ENCODE measurements at places on chromosomes 7 and 10.

DNA sequence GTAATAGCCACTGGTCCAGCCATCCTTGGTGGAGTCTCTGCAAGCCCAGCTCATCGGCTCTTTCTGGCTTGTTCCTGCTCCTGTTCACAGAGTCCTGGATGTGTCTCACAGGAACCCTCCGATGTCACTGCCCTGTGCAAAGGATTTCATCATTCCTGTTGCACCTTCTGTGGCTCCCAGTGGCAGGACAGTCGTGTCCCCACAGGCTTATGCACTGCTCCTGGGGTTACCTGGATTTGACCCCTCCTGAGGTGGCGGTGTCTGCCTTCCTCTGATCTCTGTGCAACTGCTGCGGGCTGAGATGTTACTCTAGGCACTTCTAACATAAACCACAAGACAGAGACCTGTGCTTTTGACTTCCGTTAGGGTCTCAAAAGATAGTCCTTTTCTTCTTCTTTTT is 30.6 kb downstream of the APBB1IP start:
- no peak for DNase-seq

DNA sequence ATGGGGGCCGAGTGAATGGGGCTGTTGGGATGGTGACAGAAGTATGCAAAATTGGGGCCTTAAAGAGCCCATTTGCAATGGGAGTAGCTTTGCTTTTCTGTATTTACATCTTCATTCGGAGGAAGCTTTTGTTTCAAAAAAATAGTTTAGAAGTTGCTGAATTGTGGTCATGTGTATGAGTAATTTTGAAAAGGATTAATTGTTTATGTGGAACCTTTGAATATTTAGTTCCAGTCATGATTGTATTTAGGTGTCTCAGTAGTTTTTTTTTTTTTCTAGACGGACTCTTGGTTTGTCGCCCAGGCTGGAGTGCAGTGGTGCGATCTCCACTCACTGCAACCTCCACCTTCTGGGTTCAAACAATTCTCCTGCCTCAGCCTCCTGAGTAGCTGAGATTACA is 37.2 kb downstream of the RBM33 start:
- no peak for DNase-seq

GRCh38 chr7:50330696-50331095 is 26.2 kb downstream of the IKZF1 start:
- no peak for DNase-seq

- DNase-seq = no peak
Measured at GRCh38 chr10:48446785-48447184, 140.3 kb downstream of the MAPK8 start.

DNA sequence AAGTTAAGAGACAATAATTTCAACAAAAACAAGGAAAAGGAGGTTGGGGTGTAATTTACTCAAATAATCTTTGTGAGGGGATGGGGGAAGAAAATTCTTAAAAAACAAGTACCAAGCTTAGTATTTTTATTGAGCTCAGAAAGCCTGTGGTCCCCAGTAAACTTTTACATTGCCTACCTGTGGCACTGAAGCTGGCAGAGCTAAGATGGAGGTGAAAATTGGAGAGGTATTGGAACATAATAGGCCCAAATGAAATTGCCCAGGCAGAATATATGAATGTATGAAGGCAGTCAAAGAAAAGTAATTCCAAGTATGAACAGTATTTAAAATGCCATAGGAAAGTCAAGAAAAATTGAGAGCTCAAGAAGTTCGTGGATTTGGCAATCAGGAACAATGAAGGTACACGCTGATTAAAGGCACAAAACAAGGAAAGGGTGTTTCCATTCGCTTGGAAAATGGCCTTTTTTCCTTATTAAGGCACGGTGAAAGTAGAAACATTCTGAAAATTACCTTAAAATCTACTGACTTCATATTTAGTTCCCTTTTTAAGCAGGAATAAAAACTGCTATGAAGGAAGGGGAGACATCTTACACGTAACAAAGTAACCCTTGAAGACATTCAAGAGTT is 3.4 kb upstream of the KMT2E start:
- no peak for DNase-seq

DNA sequence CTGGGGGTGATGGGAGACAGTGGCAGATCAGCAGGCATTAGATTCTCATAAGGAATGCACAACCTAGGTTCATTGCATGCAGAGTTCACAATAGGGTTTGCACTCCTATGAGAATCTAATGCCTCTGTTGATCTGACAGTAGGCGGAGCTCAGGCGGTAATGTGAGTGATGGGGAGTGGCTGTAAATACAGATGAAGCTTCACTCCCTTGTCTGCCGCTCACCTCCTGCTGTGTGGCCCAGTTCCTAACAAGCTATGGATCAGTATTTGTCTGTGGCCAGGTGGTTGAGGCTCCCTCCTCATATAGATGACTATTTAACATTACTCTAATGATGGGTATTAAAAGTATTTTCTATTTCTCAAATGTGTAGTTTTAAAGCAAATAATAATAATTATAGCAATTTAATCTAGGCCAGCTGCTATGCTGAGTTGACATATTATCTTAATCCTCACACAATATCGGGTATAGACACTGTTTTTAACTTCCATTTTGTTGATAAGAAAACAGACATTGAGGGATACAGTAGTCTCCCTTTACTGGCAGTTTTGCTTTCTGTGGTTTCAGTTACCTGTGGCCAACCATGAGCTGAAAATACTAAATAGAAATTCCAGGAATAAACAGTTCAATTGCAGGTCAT is 39.9 kb downstream of the KIF20B start:
- no peak for DNase-seq

DNA sequence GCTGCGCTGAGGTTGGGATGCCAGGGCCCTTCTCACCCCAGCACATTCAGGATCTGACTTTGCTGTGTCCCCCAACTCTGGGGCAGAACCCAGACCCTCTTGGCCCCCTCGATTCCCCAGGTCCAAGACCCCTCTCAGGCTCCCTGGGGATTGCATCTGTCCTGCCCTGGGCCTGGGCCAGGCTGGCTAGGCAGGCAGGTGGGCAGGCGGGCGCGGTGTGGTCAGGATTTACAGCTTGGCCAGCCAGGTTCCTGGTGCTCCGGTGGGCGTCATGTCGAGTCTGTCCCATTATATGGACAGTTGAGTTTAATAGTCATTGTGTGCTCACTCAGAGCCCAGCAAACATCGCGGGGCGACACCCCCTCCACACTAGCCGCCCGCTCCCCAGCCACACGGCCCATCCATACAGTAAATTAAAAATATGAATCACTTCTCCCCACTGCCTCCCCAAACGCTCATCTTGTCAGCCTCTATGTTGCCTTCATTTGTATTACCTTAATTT is 23.5 kb downstream of the POLL start:
- DNase-seq = no peak

DNA sequence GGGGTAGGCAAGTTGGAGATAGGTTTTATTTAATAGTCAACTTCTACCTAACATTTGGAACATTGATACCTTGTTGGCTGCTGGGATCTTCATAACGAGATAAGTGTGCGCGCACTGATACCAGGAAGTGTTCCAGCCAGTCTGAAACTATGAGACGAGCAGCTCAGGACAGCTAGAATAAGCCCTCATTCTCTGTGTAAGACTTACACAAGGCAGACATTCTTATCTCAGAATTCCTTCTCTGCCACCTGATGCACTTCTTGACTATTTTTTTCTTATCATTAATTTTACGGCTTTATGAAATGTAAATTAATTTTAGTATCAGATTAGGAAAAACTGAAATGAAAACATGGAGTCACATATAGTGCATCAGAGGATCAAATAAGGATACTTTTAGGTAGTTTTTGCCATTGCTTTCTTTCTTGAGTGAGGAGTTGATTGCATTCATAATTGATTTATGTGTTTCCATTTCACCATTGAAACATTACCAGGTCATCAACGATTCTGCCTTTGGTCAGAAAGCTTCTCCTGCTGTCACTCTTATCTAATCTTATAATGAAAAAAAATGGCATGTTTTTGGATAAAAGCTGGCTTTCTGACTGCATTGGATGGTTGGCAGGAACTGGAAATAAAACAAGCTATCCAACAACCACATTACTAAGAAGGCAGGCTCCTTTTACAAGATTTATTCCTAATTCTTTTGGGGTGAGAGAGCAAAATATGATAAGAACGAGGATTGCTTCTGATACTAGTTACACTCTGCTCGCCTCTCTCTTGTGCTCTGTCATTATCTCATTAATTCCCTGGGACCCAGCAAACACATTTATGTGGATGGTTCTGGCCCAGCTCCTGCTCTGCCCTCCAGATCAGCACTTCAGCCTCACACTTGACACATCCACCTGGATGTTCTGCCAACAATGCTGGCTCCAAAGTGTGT is 40.4 kb upstream of the ABCB5 start:
- DNase-seq = no peak

- DNase-seq = no peak
Measured at GRCh38 chr7:143519411-143520131, 41.9 kb downstream of the TAS2R41 start.

DNA sequence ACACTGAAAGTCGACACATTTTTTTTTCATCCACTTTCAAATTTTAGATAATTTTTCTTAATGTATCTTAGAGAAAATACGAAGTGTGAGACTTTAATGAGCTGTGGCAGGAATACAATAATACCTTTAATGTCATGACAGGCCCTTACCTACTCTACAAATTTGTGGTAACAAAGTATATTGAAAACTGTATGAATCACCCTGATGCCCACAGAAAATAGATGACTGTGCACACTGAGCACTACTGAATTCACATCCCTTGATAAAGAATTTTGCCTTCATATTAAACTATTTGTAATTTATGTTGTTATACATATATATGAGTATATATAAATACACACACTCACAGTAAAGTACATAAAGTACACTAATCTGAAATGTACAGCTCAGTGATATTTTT is 51.7 kb downstream of the AKR1D1 start:
- no peak for DNase-seq

- no peak for DNase-seq
Measured at GRCh38 chr10:50322077-50322476, 70.8 kb upstream of the ASAH2 start.

DNA sequence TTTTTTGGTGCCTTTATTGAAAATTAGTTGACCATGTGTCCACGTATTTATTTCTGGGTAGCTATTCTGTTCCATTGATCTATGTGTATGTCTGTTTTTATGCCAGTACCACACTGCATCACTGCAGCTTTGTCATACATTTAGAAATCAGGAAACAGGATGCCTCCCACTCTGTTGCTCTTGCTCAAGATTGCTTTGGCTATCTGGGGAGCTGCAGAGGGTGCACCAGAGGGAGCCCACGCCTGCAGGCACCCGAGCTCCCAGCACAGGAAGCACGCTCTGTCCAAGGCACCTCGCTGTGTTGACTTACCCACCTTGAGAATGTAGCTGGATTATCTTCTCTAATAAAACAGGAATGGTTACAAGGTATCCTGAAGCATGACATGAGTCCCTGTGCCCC is 301.7 kb downstream of the TCERG1L start:
- DNase-seq = no peak

DNA sequence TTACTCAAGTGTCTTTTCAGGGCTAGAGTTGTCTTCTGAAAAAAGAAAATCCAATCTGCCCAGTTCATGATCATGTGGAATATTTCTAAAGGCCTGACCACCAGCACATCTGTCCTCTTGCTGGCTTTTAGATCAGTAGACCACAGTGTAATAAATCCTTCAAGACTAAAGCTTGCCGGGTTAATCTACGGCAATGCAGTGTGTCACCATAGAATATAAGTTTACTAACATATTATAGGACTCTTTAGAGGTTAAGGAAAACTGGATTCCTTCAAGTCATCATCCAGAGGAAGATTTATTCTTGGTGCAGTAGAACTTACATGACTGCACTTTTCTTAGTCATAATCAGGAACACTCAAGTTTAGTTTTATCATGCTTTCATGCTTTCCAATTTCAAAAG is 349.5 kb downstream of the SEMA3D start:
- no peak for DNase-seq

GRCh38 chr7:87380905-87381304 is 35.4 kb downstream of the CROT start:
- no peak for DNase-seq

GRCh38 chr7:134630237-134630636 is 16.4 kb upstream of the BPGM start:
- DNase-seq = no peak

- no peak for DNase-seq
Measured at GRCh38 chr7:1678081-1678543, 8.0 kb downstream of the ELFN1 start.

DNA sequence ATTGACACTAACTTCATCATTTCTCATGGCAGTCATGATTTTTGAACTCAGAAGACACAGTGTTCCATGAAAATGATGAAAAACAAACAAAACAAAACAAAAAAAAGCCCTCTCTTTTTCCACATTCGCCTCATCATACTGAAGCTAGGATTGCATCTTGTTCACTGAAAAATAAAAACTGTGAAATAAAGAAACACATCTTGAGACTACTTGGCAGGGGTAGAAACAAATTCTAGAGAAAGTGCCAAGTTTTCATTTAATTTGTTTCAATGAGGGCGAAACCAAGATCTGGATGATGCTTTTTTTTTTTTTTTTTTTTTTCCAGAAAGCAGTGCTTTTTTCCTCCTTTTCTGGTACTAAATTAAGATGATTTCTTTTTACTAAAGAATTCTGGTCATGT is 350.4 kb upstream of the ETV1 start:
- DNase-seq = no peak

- peak; percentile 17 for DNase-seq
Measured at GRCh38 chr7:80873140-80873539, 45.7 kb downstream of the SEMA3C start.

DNA sequence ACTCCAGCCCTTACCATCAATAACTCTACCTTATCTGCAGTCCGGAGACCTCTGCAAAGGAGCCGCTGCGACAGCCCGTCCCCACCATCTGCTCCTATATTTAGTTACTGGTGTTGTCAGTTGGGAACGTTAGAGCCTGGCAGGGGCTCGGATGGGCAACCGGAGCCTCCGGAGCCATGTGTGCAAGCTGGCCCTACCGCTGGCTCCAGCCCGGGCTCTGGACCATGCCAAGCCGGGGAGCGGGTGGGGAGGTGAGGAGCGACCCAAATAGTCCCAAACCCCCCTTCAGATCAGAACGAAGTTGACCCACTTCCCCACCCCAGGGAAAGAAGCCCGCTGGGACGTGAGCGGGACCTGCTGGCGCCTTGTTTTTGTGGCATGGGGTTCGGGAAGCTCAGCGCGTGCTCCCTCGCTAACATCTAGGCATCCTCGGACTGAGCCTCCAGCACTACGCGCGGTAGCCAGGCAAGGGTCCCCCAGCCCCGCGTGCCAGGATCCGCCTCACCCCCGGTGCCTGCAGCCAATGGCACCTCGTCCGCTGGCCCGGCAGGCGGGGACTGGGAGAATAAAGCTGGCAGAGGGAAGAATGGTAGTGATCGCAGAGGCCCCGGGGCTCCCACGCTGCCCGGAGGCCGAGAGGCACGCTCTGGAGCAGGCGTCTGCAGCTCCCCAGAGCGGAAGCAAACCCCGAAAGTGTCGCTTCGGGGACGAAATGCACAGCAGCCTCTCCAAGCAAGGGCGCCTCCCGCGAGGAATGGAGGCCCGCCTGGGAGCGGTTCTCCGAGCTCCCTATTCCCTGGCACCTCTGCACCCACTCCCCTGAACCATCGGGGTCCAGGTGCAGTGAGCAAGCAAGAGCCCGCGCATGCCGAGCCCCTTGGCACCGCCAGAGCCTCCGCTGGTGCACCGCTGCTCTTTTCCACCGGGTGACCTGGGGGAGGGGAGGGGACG is 679 bp downstream of the LRRC20 start:
- DNase-seq = peak; percentile 52

GRCh38 chr10:3193751-3194150 is 21.2 kb upstream of the PITRM1 start:
- no peak for DNase-seq
